ENCODE measurements at places on chromosomes 5 and 9. TPM values are rescaled to one million over a fixed set of nuclear protein-coding genes. Genes with fewer than 3 reads are reported as not detected.
A peak's percentile ranks its signal among the peaks of the same experiment; 100 is the strongest.

DNA sequence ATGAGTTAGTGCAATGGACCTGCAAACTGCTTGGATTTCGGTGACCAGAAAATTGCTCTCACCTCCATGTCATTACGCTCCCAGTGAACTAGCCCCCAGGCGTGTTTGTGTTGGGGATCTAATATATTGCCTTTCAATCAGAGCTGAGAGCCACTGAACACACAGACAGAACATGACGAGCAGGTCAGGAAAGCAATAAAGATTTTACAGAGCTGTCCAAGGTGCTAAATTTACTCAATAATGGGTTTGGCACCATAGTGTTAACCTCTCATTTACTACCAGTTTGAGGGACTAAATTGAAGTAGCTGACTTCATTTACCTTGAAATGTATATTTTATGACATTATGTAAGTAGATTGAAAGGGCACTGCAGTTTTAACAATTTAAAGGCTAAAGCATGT, 383.0 kb downstream of the EBF1 start:
- H3K4me3 ChIP-seq = no peak overlapping the region
- no peaks in the 10 kb centered on the region for H3K36me3 ChIP-seq
- no peaks in the 10 kb centered on the region for H3K27me3 ChIP-seq
- DNase-seq = peak; percentile 1
- no peak overlapping the region for H3K27ac ChIP-seq

DNA sequence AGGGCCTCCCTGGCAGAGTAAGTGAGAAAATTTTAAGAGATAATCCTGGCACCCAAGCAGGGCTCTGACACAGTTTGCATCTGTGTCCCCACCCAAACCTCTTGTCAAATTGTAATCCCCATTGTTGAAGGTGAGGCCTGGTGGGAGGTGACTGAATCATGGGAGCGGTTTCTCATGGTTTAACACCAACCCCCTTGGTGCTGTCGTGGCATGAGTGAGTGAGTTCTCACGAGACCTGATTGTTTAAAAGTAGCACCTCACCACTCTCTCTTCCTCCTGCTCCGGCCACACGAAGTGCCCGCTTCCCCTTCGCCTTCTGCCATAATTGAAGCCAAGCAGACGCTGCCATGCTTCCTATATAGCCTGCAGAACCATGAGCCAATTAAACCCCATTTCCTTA, 80.1 kb downstream of the FBXW11 start:
- no peaks in the 10 kb centered on the region for H3K36me3 ChIP-seq
- no peak overlapping the region for H3K27ac ChIP-seq
- no peak for DNase-seq
- H3K4me3 ChIP-seq = no peak overlapping the region

DNA sequence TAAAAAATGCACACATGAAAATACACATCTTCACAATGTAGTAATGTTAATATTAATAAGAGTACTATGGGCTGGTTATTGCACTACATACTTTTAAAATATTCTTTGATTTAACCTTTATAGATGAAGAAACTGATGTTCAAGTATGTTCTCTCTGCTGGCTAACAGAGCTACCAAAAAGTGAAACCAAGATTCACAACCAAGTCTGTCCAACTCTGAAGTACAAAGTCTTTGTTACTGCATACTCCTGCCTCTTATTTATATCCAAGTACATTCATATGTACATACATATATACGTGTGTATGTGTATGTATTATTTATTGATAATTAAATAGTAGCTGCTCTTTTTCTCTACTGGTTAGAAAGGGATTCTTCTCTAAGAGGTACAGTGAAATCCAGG, 325.6 kb downstream of the BNC2 start:
- H3K4me1 ChIP-seq = peaks cover 3% of the 10 kb centered on the region
- DNase-seq = no peak
- peaks cover 2% of the 10 kb centered on the region for H3K36me3 ChIP-seq
- no peak overlapping the region for H3K27ac ChIP-seq

DNA sequence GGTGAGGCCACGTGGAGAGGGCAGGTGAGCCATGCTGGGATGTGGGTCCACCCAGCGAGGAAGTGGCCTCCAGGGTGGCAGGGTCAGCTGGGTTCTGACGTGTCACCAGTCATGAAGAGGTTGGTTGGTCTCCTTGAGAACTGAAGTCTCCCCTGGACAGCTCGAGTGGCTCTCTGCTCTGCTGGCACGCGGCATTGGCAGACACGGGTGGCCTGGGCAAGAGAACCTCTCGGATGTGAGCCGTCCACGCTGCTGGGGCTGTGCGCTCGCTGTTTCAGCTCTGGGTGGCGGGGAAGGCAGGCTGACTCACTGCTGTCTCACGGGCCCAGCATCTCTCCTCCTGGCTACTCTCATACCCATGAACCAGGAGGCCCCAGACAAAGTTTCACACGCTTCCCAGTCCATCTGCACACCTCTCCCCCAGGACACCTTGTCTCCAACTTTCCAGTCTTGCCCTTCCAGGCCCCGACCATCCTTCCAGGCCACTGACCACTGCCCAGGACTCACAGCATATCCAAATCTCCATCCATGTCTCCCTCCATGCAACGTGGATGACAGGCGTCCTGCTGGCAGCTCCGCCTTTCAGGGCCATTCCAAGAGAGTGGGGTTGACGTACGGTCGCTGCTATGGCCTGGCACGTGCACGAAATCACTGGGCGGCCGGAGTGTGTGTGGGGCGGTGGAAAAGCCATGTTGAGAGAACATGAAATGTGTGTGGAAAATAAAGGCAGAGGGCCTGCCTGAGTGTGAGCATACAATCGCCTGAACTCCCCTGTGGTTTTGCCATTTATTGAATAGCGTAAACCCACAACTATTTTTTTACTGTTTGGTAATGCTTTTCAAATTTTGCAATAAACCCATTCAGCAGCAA, 145.0 kb upstream of the COL5A1 start:
- no peak for DNase-seq
- no peak overlapping the region for H3K27ac ChIP-seq
- H3K4me3 ChIP-seq = no peak overlapping the region

DNA sequence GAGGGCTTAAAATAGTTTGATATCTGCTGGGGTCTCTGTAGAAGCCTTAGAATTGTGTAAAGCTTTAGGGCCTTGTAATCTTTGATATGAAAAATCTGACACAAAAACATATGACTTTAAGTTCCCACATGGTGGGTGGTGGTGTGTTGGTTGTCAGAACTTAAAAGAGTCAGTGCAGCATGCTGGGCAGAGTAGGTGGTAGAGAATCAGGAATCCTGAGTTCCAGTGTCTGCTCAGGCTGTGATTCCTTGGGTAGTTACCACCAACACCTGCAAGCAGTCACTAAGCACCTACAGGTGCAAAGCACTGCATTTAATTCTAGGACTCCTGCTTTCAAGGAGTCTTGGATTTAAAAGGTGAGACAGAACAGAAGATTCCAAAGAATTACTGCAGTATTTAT, 144.6 kb downstream of the ACER2 start:
- H3K36me3 ChIP-seq = no peaks in the 10 kb centered on the region
- H3K4me1 ChIP-seq = no peaks in the 10 kb centered on the region
- DNase-seq = no peak
- no peaks in the 10 kb centered on the region for H3K27me3 ChIP-seq
- no peak overlapping the region for H3K27ac ChIP-seq
- H3K4me3 ChIP-seq = no peak overlapping the region

DNA sequence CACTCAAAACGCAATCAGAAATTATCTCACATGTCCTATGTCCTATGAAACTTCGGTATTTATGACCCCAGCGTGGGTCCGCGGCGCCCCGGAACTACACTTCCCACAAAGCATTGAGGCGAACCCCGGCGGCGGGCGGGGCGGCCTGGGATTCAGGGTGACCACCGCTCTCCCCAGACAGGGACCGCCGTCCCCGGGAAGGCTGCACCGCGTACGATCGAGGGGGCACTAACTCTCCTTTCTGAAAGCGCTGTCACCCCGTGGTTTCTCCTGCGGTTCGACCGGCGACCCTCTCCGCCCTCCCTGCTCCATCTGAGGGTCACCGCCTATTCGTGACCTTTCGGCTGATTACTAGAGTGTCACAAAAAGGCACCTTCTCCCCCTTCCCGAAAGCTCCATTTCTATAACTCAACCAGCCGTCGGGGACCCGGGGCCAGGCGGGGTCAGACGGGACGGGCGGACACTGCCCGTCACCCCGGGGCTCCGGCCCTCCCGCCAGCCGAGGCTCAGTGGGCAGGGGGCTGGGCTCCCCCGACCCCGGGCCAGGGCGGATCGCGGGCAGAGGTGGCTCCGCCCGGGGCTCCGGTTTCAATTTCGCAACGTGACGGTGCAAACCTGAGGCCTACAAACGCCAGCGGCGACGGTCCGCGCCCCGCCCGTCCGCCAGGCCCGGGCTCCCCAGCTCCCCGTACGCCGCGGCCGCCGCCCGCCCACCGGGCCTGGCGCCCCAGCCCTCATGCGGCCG, 1.3 kb downstream of the ECPAS start:
- no peaks in the 10 kb centered on the region for H3K27me3 ChIP-seq
- DNase-seq = peak; percentile 50
- H3K4me3 ChIP-seq = peak overlapping the region; percentile 78

GRCh38 chr9:34994900-34995669, 5.5 kb downstream of the DNAJB5 start:
- H3K36me3 ChIP-seq = peaks cover 3% of the 10 kb centered on the region
- H3K4me3 ChIP-seq = no peak overlapping the region
- H3K4me1 ChIP-seq = peaks cover 42% of the 10 kb centered on the region
- no peaks in the 10 kb centered on the region for H3K27me3 ChIP-seq
- H3K27ac ChIP-seq = no peak overlapping the region

DNA sequence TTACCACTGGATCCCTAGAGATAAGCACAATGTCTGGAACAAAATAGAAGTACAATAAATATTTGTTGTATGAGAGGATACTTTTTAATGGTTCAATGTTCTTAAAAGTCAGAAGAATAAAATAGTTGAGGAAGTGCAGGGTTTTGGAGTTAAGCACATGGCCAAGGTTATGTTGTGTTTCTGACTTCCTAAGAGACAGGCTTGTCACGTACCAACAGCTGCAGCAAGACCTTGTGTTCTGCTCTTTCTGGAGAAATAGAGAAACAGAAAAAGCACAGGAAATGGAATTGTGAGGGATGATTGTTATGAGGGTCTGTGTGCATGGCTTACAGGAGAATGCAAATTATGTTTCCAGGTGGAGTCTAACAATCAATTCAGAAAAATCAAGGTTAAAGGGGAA, 12.9 kb downstream of the CARTPT start:
- peaks cover 43% of the 10 kb centered on the region for H3K27me3 ChIP-seq
- peak; percentile 63 for DNase-seq
- H3K4me3 ChIP-seq = no peak overlapping the region

DNA sequence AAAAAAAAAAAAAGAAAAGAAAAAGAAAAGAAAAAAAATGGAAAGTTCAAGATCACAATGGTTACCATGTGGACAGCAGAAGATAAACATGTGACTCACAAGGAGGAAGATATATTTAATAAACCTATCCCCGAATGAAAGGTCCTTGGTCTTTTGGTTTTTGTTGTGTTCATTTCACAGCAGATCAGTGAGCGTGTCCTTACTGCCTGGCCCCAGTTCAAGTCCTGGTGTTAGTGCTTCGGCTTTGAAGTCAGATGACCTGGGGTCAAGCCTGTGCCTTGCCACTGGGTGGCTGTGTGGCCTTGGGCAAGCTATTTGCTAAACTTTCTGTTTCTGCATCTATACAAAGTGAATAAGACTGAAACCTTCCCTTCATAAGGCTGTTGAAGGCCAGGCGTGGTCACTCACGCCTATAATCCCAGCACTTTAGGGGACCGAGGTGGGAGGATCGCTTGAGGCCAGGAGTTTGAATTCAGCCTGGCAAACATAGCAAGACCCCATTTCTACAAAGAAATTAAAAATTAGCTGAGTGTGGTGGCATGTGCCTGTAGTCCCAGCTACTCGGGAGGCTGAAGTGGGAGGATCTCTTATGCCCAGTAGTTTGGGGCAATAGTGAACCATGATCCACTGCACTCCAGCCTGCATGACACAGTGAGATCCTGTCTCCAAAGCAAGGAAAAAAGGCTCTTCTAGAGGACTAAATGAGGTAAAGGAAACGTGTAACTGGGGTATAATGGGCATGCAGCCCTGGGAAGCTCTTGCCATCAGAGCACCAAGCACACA, 94.5 kb upstream of the SPATA31D4 start:
- H3K4me1 ChIP-seq = peaks cover 2% of the 10 kb centered on the region
- peaks cover 5% of the 10 kb centered on the region for H3K27me3 ChIP-seq
- peak overlapping the region; percentile 24 for H3K27ac ChIP-seq
- peak; percentile 62 for DNase-seq
- no peak overlapping the region for H3K4me3 ChIP-seq

DNA sequence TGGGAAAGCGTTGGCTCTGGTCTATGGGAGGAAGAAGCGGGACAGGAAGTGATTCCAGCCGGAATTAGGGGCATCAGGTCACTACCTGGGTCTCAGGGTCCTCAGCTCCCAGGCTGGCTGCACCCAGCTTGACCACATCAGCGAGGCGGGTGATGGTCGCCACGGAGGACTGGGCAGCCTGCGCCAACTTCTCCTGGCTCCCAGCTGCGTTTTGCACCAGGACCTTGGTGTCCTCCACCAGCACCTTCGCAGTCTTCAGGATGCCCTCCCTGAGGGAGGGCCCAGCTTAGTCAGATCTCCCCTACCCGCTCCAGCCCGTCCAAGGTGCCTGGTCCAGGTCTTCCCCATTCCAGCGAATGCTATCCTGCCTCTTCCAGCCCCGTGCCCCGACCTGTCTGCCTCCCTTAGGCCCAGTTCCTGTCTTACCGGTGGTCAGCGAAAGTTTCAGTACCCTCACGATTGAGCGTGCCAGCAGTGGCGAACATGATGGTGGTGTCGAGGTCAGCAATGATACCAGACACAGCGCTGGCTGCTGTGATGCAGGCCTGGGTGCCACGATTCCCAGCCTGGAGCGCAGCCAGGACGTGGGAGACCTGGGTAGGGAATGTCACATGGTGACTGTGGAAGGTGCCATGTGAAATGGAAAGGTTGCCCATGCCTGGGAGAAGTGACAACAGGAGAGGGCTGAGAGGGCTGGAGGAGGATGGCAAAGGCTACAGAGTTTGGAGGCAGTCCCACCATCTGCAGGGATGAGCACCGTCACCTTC, 14.4 kb upstream of the TPM2 start:
- H3K27ac ChIP-seq = no peak overlapping the region
- H3K4me3 ChIP-seq = no peak overlapping the region
- DNase-seq = no peak
- H3K27me3 ChIP-seq = no peaks in the 10 kb centered on the region
- H3K36me3 ChIP-seq = peaks cover 67% of the 10 kb centered on the region
- no peaks in the 10 kb centered on the region for H3K4me1 ChIP-seq

DNA sequence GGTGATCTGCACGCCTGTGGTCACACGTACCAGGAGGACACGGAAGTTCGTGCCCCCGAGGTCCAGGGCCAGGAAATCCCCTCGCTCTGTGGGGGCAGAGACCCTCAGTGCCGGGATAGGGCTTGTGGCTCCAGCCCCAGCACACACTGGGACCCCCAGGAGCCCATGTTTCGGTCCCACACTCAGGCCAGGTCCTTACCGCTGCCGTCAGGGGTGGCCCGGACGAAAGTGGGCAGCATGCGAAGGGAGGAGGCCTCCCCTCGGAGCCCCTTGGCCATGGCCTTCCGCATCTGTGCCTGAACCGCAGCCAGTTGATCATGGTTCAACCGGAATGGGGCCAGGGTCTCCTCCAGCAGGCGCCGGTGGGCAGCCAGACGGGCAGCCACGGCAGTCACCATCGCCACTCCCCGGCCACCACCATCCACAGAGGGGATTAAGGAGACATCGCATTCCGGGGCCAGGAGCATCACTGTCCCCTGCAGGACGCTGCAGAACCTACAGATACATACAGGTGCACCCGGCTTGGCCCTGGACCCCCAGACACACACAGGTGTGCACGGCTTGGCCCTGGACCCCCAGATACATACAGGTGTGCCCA, 11.8 kb downstream of the HK3 start:
- no peak overlapping the region for H3K4me3 ChIP-seq

UCK1 gene
- total RNA-seq = 24.1 TPM

SLC34A1 gene
- not detected for total RNA-seq

IL3 gene
- total RNA-seq = not detected

SLC6A7 gene
- total RNA-seq = not detected

SUSD3 gene
- not detected for total RNA-seq

MEIKIN gene
- not detected for total RNA-seq

DMRT3 gene
- not detected for total RNA-seq
